Hepatocyte (in vitro differentiated cells): ENCODE measurements at places on chromosomes 2 and 18. TPM values are rescaled to one million over a fixed set of nuclear protein-coding genes. Genes with fewer than 3 reads are reported as not detected.

DNA sequence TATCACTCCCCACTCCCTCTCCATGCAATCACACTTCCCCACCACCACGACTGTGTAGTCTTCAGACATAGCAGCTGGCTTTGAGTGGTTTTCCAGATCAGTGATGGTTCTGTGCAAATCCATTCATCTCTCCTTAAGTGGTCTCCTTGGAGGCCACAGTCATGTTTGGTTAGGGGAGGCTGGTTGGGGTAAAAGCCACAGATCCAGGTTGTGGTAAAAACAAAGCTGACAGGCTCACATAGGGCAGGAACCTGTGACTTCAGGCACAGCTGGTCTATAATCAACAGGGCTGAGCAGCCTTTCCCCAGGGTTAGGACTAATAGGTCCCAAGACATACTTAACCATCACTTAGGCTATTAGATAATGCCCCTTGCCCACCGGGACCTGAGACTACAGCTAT, 46.2 kb upstream of the FZD7 start:
- no peak overlapping the region for H3K4me3 ChIP-seq
- no peaks in the 10 kb centered on the region for H3K36me3 ChIP-seq
- H3K27ac ChIP-seq: no peak overlapping the region
- no peak for DNase-seq
- H3K4me1 ChIP-seq: peaks cover 3% of the 10 kb centered on the region

DNA sequence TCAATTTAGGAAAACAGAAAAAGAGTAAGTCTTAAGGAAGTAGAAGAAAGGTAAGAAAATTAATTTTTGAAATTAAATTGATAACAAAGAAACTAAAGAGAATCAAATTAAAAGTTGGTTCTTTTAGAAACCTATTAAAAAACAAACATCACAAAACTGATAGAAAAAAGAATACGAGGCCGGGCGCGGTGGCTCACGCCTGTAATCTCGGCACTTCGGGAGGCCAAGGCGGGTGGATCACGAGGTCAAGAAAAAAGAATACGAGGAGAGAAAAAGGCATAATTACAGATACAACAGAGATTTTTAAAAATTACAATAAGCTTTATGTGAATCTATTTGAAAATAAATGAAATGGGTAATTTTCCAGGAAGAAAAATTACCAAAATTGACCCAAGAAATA, 11.8 kb downstream of the PREPL start:
- H3K27ac ChIP-seq: no peak overlapping the region
- no peaks in the 10 kb centered on the region for H3K4me1 ChIP-seq
- H3K36me3 ChIP-seq: no peaks in the 10 kb centered on the region
- no peaks in the 10 kb centered on the region for H3K27me3 ChIP-seq
- no peak for DNase-seq

DNA sequence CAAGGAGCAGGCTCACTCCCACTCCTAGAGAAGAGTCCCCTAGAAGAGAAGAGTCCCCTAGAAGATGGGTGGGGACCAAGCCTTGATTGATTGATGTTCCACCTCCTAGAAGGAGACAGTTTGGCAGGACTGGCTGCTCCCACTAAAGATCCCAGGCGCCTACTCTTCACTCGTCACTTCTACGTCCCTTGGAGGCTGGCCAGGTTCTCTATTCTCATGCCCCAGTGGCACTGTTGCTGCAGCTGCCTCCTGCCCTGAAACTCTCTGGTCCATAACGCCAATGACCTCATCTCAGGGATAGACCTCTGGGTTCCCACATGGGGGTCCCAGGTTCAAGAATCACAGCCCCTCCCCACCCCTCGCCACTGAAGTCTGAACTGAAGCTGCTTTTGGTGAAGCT, 2.5 kb upstream of the SP140L start:
- no peaks in the 10 kb centered on the region for H3K27me3 ChIP-seq
- no peak overlapping the region for H3K4me3 ChIP-seq
- peaks cover 10% of the 10 kb centered on the region for H3K4me1 ChIP-seq
- no peaks in the 10 kb centered on the region for H3K36me3 ChIP-seq

DNA sequence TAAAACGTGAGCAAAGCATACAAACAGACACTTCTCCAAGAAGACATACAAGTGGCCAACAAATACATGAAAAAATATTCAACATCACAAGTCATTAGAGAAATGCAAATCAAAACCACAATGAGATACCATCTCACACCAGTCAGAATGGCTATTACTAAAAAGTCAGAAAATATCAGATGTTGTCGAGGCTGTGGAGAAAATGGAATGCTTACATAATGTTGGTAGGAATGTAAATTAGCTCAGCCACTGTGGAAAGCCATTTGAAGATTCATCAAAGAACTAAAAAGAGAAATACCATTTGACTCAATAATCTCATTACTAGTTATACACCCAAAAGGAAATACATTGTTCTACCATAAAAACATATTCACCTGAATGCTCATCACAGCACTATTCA, 825.7 kb downstream of the SUCLG1 start:
- no peaks in the 10 kb centered on the region for H3K27me3 ChIP-seq
- H3K36me3 ChIP-seq: no peaks in the 10 kb centered on the region
- no peaks in the 10 kb centered on the region for H3K4me1 ChIP-seq

DNA sequence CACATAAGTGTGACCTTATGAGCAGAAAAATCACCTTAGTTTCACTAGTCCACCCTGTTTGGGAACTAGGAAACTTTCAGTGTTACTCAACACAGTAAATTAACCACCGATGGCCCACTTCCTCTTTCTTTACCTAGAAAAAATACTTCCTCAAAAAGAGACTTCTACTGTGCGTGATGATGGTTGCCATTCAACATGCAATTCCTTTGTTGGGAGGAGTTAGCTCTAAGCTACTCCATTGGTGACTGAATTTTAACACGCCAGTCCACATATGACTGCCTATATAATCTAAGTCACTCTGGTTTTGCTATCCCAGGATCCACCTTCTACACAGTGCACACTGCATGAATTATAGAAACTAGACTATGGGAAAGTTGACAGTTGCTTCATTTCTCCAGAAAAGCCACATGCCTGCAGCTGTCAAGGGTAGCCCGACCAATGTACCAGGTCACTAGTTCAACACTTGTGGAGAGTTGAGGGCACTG, 47.8 kb upstream of the REG3G start:
- H3K36me3 ChIP-seq: no peaks in the 10 kb centered on the region
- H3K4me1 ChIP-seq: no peaks in the 10 kb centered on the region
- no peak for DNase-seq
- H3K27me3 ChIP-seq: no peaks in the 10 kb centered on the region
- H3K4me3 ChIP-seq: no peak overlapping the region
- H3K27ac ChIP-seq: no peak overlapping the region

GRCh38 chr18:35661483-35662146, 80.1 kb downstream of the GALNT1 start:
- no peaks in the 10 kb centered on the region for H3K36me3 ChIP-seq
- no peak for DNase-seq
- no peaks in the 10 kb centered on the region for H3K4me1 ChIP-seq
- H3K4me3 ChIP-seq: no peak overlapping the region
- no peaks in the 10 kb centered on the region for H3K27me3 ChIP-seq

GRCh38 chr2:74474481-74474880, 2.0 kb upstream of the MRPL53 start:
- H3K27me3 ChIP-seq: no peaks in the 10 kb centered on the region
- H3K4me3 ChIP-seq: no peak overlapping the region
- H3K36me3 ChIP-seq: no peaks in the 10 kb centered on the region
- peaks cover 19% of the 10 kb centered on the region for H3K4me1 ChIP-seq
- H3K27ac ChIP-seq: no peak overlapping the region
- DNase-seq: peak; percentile 1

GRCh38 chr18:78090584-78090983, 840.9 kb downstream of the GALR1 start:
- H3K36me3 ChIP-seq: no peaks in the 10 kb centered on the region
- no peak overlapping the region for H3K4me3 ChIP-seq
- DNase-seq: no peak
- no peaks in the 10 kb centered on the region for H3K27me3 ChIP-seq
- H3K27ac ChIP-seq: no peak overlapping the region

Gene NEMP2
- 8.1 and 9.9 TPM in 2 replicates for total RNA-seq

Gene NTSR2
- not detected in 2 replicates for total RNA-seq

Gene TUBA3E
- 18.1 and 18.5 TPM in 2 replicates for total RNA-seq
